CD4-positive, alpha-beta T cell treated with Interleukin-10 for 1 hour (primary cell): ENCODE measurements at places on chromosomes 6 and 20.

DNA sequence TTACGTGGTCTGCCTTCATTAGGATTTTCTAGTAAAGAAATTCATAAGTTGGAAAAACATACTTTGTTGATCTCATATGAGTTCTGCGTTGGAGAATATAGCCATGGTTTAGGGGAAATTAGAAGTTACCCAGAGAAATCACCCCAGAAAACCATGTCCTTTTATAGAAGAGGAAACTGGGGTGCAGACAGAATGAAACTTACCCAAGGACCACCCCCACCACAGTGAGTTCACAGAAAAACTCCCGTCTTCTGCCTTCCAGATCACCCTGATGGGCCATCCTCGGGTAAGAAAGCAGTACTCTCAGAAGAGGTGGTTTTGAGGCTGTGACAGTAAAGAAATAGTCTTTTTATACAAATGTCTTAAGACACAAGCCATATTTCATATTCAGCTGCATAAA, 25.1 kb upstream of the MAFB start:
- no peak for DNase-seq

GRCh38 chr20:25237610-25238318, 10.1 kb upstream of the PYGB start:
- peak; percentile 14 for DNase-seq

- DNase-seq: no peak
Measured at GRCh38 chr6:84469144-84469543, 241.7 kb upstream of the CEP162 start.

GRCh38 chr6:40948570-40948969, 90.5 kb downstream of the UNC5CL start:
- no peak for DNase-seq

GRCh38 chr6:68689910-68690309, 54.8 kb downstream of the ADGRB3 start:
- DNase-seq: no peak

DNA sequence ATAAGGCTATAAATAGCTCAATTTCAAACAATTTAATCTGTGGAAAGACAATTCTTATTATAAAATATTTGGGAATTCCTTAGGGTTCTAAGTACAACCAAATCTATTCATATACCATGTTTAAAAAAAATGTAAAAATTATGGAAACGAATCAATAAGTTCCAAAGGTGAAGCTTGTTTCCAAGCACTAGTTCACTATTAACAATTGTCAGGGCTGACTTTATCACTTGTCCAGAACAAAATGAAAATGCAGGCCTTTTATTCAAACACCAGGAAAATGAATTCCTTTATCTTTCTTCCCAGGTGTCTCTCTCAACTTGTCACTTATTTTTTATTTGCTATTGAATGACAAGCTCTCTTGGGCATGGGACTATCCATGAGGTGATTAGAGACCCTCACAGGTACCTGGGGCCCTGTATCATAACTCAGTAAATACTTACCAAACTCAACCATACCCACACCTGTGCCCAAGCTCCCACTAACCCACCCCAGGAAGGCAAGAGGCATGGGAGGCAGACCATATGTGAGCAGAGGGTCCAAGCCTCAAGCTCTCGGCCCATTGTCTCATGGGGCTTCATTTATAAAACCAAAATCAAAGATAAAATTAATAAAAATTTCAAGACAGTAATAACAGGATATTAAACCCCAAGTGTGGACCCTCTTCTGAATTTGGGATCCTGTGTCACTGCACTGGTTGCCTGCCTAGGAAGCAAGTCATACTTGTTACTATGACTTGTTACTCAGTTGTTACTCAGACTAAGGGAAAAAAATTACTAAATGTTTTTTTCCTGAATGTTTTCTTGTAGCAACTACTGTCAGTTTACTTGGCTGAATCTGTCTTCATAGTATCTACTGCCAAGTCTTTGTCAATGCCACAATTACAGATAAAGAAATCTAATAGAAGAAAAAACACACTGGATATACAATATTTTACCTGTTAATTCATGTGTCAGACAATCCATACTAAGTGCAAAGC, 54.7 kb downstream of the PTPRK start:
- no peak for DNase-seq
